ENCODE measurements at places on chromosomes 2 and 18.
A peak's percentile ranks its signal among the peaks of the same experiment; 100 is the strongest.

DNA sequence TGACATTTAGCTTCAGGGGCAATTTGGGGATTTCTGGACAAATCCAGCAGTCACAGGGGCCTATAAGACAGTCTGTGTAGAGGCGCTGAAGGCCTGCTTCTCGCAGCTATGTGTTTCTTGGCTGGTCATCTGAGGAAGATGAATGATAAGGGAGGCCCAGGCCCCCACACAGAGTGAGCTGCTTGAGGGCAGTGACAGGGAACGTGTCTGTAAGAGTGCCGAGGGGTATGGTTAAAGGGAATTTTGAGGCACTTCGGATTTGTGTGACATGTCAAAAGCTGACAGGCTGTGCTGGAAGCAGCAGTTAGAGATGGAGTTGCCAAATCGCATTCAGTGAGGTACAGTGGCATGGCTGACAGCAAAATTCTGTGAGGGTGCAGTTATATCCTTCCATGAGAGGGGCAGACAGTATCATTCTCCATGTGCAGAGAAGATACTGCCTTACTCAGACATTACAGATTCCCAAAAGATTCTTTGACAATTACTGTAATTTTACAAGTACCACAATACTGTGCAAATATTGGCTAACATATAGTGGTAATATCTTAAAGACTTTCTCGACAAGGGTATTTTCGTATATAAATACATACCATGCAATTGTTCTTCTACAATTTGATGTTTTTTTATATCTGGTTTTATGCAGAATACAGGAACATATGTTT lies 74.0 kb downstream of the CERS6 start:
- no peak for DNase-seq

DNA sequence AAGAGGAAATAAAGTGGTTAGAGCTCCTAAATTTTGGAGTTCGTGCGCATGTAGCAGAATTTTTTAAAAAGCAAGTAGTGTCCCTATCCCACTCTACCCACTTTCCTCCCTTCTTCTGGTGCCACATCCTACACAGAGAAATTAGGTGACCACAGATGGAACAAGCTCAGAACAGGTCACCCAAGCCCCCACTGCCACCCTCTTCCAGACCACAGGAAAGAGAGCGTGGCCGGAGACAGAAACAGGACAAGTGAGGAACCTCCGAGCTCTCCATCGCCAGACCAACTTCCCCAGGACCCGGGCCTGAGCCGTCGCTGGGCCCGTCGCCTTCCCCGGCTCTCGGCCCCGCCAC lies 433 bp downstream of the NPC1 start:
- DNase-seq, result no peak

GRCh38 chr2:28412625-28413151 lies 20.0 kb downstream of the FOSL2 start:
- no peak for DNase-seq

DNA sequence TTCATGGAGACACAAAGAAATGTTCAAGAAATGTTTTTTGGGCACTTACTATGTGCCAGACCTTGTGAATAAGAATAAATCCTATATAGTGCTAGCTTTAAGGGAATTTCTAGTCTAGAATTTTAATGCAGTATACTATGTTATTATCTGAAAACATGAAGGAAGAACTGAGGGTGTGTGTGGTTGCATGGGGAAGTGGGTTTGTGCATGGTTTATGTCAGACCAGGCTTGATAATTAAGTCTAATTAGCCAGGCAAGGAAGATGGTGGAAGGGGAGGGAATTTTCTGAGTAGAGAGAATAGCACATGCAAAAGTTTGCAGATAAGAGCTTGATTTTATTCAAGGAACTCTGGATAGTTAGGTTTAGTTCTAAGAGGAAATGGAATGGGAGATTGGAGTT lies 6.5 kb downstream of the RBBP8 start:
- no peak for DNase-seq

GRCh38 chr18:21955757-21956652 lies 213.4 kb upstream of the GATA6 start:
- peak; percentile 58 for DNase-seq

GRCh38 chr2:148521181-148521580 lies 123.4 kb upstream of the EPC2 start:
- DNase-seq, result no peak

- DNase-seq, result no peak
Observed at GRCh38 chr2:209121691-209122090, 302.2 kb upstream of the MAP2 start.

DNA sequence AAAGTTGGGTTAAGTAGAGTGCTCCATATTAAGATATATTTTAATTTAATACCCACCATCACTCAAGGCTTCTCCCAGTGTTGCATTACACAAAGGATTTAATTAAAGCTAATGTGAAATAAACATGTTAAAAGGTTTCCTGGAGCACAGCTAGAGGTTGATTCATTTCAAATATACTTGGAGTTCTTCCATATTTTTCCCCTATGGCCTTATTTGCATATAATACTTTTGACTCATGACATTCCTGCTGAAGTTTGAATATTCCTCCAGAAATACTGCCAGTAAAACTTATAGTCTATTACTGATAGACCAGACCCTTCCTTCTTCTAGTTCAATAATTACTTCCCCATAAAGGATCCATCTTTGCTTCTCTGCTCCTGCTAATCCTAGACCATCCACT lies 227.5 kb downstream of the GULP1 start:
- DNase-seq, result no peak

DNA sequence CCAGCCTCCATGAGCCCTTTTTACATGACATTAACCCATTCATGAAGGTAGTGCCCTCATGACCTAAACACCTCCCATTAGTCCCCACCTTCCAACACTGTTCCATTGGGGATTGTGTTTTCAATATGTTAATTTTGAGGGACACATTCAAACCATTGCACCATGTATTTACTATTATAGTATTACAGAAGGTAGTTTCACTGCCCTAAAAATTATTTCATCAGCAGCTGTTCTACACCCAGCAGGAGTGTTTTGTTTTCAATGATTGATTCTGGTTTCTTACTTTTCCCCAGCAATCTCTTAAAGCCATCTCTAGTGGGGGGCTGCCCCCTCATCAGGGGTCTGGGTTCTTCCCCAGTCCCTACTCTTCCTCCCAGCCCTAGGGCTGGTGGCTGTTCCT lies 71.9 kb downstream of the CERS6 start:
- no peak for DNase-seq

- DNase-seq, result peak; percentile 4
Observed at GRCh38 chr2:239594019-239594771, 193.4 kb upstream of the HDAC4 start.

GRCh38 chr18:9787036-9787435 lies 78.9 kb downstream of the RAB31 start:
- no peak for DNase-seq

- DNase-seq, result no peak
Observed at GRCh38 chr2:46720592-46721185, 194.9 kb downstream of the MCFD2 start.

DNA sequence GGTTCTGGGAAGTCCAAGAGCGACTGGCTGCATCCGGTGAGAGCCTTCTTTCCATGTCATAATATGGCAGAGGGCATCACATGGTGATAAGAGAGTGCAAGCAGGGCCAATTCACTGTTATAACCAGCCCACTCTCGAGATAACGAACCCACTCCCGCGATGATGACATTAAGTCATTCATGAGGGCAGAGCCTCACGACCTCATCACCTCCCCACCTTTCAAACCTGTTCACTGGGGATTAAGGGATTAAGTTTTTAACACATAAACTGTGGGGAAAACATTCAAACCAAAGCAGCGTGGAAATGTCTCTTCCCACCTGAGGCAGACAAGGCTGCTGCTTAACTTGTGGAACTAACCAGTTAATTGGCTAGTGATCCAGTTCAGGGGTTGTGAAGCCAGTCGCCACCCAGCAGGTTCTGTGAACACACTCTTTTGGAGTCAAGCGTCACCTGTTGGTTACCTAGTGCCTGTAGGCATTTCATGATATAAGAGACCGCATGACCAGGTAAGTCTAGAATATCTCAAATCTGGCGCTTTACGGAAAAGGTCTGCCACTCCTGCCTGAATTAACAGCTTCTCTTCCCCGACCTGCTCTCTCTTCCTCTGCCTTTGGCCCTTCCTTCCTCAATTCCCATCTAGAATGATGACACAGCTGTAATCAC lies 54.3 kb downstream of the EDAR start:
- DNase-seq, result no peak

DNA sequence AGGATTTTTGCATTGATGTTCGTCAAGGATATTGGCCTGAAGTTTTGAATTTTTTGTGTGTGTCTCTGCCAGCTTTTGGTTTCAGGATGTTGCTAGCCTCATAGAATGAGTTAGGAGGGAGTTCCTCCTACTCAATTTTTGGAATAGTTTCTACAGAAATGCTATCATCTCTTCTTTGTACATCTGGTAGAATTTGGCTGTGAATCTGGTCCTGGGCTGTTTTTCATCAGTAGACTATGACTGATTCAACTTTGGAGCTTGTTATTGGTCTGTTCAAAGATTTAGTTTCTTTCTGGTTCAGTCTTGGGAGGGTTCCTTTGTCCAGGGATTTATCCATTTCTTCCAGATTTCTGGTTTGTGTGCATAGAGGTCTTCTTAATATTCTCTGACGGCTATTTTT lies 166.7 kb downstream of the ST6GAL2 start:
- no peak for DNase-seq

GRCh38 chr18:26549263-26550094 lies 1.1 kb upstream of the KCTD1 start:
- DNase-seq, result peak; percentile 30

GRCh38 chr18:23824669-23825068 lies 135.4 kb downstream of the LAMA3 start:
- DNase-seq, result no peak

DNA sequence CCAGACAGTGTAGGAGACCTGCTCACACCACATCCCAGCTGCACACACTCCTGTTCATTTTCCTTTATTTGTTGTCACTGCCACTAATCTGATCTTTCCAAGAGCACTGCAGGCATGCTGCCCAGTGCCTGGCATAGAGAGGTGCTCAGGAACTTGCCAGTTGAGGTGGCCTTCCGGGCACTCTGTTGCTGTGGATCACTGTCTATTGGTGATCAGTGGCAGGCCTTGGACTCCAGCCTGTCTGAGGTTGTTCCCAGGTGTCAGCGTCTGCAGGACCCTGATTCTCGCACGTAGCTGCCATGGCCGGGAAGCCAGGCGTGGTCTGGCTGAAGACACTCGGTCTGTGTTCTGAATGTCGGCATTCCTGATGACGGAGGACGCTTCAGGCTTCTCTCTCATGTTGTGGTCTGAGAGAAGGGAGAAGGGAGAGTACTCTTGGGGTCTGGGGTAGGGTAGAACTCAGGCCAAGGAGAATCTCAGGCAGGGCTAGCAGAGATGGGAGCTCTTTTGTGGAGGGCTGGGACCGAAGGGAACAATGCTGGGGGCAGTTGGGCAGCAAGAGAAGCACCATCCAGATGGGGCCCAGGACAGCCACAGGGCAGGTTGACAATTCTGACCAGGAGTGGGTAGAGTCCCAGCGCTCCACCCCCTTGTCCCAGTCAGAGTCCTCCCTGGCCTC lies 240.9 kb downstream of the MYCN start:
- DNase-seq, result no peak

DNA sequence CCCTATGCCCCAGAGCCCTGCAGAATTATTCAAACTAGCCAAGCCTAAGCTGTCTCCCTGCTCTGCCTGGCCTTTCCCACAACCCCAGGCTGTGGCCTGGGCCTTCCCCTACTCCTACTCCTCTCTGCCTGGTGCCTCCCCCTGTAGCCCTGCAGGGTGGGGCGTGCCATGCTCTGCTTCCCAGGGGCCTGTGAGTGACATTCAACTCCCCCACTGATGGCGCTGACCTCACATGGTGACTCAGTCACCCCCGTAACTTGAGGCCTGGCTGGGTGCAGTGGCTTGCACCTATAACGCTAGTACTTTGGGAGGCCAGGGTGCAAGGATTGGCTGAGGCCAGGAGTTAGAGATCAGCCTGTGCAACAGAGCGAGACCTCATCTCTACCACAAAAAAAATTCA lies 60.6 kb downstream of the KIF1A start:
- peak; percentile 20 for DNase-seq

GRCh38 chr2:209380293-209380692 lies 43.6 kb upstream of the MAP2 start:
- no peak for DNase-seq

DNA sequence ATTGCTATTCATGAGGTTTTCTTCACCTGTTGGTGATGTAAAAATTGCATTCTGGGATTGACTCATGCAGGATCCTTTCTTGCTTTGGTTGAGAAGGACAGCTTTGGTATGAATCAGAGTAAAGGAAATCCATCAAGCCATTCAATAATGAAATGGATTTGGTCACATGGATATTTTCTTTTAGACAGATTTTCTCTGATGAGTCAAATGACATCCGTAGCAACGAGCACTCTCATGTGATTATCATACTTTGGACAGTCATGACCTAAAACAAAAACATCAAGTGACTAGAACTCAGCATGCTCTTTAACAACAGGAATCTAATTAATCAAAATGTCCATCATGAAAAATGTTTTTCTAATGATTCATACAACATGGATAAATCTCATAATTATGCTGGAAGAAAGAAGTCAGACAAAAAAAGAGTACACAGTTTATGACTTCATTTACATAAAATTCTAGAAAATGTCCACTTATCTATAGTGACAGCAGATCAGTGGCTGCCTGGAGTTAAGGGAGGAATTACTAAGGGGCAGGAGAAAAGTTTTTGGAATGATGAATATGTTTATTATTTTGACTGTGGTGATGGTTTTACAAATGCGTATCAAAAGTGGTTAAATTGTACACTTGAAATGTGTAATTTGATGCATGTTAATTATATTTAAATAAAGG lies 30.7 kb downstream of the TRAK2 start:
- DNase-seq, result no peak

DNA sequence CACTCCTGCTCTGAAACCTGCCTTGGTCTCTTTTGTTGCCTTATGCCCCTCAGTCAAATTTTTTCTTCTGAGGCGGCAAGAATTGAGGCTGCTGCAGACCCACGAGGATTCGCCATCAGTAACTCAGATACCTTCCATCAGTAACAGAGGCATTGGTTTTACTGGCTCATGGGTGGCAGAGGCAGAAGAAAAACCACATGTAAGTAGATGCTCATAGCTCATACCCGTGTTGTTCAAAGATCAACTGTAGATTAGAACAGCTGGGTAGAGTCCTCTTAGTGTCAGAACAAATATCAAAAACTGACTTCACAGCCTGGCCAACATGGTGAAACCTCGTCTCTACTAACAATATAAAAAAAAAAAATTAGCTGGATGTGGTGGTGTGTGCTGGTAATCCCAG lies 598.0 kb upstream of the SOX11 start:
- DNase-seq, result no peak

- DNase-seq, result no peak
Observed at GRCh38 chr18:37483221-37483971, 82.2 kb downstream of the CELF4 start.

DNA sequence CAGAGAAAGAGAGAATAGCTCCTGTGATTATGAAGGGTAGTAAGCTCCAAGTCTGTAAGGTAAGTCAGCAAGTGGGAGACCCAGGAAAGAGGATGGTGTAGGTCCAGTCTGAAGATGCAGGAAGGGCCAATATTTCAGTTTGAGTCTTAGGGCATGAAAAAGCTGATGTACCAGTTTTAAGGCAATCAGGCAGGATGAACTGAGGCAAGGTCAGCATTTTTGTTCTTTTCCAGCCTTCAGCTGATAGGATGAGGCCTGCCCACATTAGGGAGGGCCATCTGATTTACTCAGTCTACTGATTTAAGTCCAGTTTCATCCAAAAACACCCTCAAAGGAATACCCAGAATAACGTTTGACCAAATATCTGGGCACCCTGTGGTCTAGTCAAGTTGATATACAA lies 347.3 kb downstream of the CMPK2 start:
- no peak for DNase-seq
